Urinary bladder (tissue), 4 donors: ENCODE measurements at places on chromosomes 7 and 10.
A peak's percentile ranks its signal among the peaks of the same experiment; 100 is the strongest.

GRCh38 chr7:2488272-2488645 lies 12.1 kb upstream of the GRIFIN start:
- DNase-seq: no peak

- no peak for DNase-seq
Observed at GRCh38 chr10:13184730-13185514, 23.6 kb downstream of the MCM10 start.

DNA sequence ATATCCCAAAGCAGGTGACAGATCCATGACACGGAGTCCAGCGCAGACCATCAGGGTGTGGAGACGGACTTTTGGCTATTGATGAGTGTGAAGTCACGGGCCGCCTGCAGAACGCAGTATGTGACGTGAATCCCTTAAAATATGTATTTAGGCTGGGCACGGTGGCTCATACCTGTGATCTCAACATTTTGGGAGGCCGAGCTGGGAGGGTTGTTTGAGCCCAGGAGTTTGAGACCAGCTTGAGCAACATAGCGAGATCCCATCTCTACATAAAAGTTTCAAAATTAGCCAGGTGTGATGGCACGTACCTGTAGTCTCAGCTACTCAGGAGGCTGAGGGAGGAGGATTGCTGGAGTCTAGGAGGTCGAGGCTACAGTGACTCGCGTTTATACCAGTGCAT lies 1.9 kb upstream of the AMZ1 start:
- no peak for DNase-seq

DNA sequence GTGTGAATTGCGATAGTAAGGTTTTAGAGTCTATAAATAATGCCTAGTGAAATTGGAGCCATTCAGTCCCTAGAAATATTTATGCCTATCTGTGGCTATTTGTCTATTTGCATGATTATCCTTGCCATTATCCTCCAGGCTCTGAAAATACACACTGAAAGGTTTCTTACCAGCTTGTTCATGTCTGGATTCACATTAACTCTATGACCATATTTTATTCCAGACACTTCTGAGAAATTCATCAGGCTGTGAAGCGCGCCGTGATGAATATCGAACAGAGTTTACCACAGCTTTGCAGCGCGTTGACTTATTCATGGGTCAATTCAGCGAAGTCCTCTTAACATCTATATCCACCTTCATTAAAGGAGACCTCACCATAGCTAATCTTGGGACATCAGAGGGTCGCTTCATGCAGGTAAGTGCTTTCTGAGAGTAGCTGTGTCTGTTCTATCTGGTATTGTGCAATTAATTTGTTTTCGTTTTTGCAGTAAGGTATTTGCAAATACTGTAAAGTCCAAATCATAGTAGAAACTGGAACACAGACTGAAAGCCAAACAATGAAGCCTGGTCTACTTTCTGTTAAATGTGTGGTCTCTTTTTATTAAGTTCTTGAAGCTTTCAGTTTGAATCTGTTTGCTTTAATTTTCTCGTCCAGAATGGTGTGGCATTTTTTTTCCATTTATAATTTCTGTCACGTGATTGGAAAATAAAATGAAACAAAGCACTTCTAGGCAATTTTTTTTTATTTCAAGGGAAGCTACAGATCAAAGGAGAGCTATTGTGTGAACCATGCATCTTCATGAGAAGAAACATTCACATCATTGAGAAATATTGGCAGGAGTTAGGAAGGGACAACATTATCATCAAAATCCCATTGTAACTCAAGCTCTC lies 59.7 kb downstream of the MET start:
- DNase-seq: no peak

GRCh38 chr10:49173201-49173772 lies 14.9 kb downstream of the TMEM273 start:
- DNase-seq: no peak

DNA sequence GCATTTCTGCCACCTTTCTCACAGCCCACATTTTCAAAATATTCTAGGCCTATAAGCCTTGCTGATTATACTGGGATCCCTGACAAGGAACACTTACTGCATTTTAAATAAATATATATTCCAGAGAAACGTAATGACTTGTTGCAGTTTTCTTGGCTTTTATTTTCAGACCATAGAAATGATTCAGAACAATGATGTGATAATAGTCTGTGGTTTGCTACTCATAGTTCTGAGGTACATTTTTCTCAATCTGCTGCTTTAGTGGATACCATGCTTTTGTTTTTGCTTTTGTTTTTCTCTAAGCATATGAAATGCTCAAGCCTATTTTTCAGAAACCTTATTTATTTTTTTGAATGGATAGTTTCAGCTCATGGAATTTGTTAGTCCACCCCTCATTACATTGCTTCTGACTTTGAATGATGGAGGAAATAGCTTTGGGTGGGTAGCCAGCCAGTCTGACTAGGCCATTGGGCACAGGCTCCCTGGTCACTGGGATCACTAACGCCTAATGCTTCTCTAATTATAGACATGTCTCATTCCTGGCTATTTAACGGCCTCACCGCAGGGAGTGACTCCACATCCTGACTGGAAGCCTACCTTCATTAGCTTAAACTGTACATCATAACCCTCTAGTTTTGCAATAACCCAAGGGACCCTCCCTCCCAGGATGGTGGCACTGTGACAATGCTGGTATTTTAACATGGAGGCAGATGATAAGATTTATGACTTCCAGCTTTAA lies 66.1 kb downstream of the MBL2 start:
- DNase-seq: no peak

DNA sequence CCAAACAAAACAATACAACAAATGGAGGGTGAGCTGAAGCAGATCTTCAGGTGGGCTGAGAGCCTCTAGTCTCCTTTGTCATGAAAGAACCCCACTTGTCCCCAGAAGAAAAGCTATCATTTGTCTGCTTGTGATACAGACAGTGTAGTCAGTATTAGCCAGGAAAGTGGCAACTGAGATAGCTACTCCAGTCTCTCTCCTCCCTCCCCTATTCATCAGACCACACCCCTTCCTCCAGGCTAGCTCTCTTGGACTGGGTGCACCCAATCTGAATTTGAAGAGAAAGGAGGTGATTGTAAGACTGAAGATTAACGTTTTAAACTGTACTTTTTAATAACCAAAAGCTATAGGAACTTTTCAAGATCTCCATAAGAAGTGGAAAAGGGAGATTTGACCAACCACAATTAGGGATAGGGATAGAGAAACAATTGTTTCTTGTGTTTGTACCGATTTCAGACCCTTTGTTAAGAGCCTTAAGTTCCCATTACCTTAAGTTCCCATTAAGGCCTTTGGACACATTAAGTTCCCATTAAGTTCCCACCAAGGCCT lies 14.1 kb downstream of the BMPR1A start:
- no peak for DNase-seq

DNA sequence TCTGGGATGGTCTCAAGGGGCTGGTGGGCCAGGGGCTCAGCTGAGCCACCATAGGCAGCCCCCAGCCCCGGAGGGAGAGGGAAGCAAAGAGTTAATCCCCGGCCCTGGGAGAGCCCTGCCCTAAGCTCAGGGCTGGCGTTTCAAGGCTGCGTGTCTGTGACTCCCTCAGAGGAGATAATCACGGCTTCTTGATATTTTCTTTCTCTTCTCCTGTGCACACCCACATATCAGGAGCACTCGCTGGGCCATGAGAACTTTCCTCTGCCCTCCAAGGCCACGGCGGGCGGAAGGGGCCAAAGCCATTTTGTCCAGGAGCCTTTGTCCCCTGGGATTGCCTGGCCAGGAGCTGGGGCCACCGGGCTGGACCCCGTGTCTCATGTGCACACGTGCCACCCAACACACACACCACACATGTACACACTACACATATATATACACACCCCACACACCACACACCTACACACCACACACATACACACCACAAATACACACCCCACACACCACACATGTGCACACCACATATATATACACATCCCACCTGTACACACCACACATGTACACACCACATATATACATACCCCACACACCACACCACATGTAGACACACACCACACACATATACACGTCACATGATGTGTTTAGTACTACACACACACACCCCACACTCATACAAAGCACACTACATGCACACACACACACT lies 16.9 kb downstream of the VENTX start:
- no peak for DNase-seq

GRCh38 chr7:87600130-87601124 lies at the start of gene ABCB1:
ABCB1 (minus strand) TSS chr7:87600884; CDS start chr7:87600184, 700 bp downstream.
- peak; percentile 2 for DNase-seq

- DNase-seq: no peak
Observed at GRCh38 chr10:92112462-92112861, 178.4 kb downstream of the CPEB3 start.
